NCI-H2029 treated with DMSO at 0.1 percent for 48 hours (cell line): ENCODE measurements at places on chromosomes 2 and 18.
A peak's percentile ranks its signal among the peaks of the same experiment; 100 is the strongest.

DNA sequence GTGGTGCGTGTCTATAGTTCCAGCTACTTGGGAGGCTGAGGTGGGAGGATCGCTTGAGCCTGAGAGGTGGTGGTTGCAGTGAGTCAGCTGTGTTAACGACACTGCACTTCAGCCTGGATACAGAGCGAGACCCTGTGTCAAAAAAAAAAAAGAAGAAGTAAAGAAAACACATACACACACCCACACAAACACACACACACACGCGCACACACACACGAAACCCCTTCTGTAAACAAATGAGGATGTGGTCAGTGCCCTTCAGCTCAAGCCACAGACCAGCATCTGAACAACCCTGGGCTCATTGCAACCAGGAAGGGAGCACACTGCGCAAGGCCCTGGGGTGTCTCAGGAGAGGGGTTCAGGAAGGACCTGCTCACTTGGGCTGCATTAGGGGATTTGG, 47.9 kb upstream of the KCNF1 start:
- DNase-seq = no peak

GRCh38 chr18:65091744-65092329, 659.0 kb upstream of the CDH7 start:
- no peak for DNase-seq

DNA sequence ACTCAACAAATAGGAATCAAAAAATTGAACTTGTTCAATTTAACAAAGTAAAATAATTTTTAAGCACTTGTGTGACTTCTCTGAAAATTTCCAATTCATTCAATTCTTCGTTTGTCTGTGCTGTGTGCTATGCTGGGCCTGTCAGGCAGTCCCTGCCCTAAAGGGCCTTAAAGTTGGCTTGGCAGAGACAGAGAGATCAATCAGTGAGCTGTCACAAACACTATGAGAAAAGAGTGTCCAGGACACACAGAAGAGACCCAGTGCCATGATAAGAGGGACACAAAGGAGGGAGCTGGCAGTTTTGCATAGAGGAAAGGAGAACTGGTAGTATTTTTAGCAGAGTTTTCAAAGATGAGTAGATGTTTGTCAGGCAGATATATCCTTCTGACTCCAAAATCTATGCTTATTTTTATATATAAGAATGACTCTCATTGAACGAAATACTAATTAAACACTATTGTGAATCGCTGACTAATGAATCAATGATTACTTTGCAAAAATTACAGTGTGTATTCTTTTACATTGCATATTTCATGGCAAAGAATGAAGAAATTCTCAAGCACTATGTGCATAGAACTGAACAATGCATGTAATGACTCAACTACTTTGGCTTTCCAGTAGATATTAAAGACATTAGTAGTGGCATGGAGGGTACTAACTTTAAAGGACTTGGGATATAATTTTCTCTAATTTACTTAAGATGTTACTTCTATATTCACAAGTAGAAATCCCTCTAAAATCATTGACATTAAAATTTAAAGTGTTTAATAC, 193.3 kb upstream of the BOD1L2 start:
- no peak for DNase-seq

GRCh38 chr2:196277002-196277401, 105.6 kb upstream of the STK17B start:
- no peak for DNase-seq

- DNase-seq = no peak
Measured at GRCh38 chr18:58413667-58414628, 214.9 kb downstream of the ALPK2 start.

GRCh38 chr2:37654932-37655841, 16.3 kb downstream of the CDC42EP3 start:
- no peak for DNase-seq

DNA sequence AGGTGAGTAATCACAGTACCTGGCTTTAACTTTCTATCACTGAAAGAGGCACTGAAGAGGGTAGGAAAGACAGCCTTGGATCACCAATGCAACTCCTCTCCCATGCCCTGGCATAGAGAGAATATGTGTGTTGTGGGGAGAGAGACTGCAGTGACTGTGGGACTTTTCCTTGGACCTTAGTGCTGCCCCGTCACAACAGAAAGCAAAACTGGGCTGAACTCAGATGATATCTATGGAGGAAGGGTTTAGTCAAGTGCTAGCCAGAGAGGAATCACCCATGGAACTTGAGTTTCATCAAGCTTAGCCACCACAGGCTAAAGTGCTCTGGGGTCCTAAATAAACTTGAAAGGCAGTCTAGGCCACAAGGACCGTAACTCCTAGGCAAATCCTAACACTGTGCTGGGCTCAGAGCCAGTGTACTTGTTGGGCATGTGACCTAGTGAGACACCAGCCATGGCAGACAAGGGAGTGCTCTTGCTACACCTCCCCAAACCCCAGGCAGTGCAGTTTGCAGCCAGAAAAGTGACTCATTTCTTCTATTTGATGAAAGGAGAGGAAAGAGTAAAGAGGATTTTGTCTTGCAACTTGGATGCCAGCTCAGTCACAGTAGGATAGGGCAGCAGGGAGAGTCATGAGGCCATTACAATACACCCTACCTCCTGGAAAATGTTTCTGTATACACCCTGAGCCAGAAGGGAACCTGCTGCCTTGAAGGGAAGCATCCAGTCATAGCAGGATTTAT, 105.8 kb upstream of the SPOPL start:
- no peak for DNase-seq

DNA sequence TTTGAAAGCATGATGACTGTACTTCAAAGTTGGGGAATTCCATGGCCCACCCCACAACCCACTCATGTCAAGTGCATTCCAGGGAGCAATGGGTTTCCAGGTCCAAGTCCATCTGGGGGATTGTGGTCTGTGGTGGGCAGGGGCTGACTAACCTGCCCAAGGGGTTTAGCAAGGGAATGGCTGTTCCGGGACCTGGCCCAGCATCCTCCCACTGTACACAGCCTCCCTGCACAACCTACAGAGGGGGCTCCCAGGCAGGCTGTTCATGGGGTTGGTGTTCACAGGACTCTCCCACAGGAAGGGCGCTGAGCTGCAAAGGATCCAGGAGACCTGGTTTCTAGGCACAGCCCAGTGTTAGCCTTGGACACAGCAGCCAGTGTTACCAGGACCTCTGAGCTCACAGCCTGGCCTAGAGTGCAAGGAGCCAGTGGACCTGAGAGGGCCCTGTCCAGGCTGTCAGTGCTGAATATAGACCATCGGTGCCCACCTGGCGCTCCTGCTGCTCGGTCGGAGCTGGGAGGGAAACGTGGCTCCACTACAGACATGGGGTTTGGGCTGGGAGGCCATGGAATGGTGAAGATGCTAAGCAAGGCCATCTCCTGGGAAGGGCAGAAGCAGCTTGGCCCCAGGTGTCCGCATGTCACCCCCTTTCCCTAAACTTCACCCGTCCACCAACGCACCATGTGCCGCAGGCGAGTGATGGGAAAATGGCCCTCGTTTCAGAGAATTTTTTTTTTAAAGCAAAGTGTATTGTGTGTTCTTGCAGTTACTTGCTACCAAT, 317.2 kb downstream of the GBX2 start:
- no peak for DNase-seq

DNA sequence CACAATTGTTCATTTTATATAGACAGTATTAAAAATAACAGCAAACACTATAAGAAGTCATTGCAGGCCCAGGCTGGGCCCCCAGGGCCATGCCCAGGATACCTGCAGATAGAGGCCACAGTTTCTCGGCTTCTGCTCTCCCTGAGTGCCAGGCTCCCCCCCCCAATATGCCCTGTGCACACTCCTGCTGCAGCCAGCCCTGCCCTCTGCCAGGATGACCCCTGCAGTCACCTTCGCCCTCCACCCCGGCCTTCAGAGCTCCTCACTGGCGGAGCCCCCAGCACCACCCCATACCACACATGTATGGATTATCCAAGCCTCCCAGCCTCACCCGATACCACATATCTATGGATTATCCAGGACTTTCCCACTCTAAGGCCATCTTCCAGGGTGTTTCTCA, 104.5 kb downstream of the TPO start:
- no peak for DNase-seq

DNA sequence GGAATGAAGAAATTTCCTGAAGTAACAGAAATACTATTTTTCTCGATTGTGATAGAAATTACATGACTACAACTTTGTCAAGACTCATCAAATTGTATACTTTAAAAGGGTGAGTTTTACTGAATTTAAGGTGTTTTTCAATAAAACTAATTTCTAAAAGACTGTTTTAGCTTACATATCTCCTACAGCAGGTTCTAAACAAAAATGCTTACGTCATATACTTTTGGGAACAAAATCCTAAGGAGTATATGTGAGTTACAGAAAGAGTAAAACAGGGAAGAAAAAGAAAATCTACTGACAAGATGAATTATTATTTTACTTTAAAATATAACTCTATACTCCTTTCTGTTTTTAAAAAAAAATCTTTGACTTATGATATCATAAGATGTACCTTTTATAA, 660.3 kb upstream of the PKDCC start:
- no peak for DNase-seq

DNA sequence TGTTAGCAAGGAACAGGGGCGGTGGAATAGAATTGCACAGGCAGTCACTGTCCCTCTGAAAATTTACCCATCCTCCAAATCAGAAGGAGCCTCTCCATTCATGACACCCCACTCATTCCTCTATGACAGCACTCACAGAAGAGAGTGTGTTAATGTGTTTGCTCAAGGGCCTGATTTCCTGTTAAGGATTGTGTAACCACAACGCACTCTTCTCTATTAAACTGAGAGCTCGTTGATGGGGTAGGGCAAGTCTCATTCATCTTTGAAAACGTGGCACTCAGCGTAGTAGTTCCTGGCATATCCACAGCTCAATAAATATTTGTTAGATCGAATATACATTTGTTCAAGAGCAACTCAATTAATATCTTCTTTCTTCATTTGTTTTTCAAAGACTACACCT, 106.4 kb downstream of the VAPA start:
- peak; percentile 96 for DNase-seq

DNA sequence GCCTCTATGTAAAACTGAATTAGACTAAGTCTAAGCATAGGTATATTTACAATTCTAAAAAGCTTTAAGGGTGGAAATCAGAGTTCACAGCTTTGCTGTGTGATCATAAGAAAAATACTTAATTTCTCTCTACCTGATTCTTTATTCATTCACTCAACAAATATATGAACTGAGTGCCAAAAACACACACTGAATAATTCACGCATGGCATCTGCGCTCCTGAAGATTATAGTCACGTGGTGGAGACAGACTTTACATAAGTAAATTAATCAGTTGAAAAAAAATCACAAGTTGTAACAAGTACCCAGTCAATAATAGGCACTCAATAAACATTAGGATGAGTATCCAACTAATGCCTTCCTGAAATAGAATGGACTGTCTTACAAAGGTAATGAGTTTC, 351.6 kb downstream of the METTL4 start:
- no peak for DNase-seq

- no peak for DNase-seq
Measured at GRCh38 chr18:52813635-52814416, 473.8 kb downstream of the DCC start.

DNA sequence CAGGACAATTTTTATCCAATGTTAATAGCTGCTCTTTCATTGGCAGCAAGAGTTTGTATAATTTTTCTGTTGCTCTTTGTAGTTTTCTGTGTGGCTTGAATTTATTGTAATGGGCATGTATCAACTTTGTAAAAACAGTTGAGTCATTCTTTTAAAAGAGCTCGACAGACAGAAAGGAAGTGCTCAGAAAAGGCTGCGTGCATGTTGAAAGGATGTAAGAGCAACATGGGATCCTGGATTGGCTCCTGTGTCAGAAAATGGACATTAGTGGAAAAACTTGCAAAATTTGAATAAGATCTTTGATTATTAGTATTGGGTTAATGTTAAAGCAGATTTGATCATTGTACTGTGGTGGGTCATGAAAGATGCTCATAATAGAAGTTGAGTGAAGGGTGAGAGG, 93.3 kb upstream of the CDC42EP3 start:
- no peak for DNase-seq

DNA sequence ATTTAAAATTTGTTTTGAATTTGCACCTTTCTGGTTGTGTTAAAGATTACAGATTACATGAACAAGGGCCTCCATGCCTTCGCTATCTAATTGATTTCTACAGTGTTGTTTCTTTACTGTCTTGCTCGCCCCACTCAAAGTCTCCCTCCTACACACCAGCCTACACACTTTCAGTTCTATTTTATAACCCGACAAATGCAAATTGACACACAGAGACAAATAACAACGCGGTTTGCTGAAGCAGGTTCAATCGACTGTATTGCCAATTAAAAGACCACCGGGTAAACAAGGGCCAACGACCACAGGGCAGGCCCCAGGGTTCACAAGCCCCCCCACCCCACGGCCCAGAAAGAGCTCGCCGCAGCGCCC, 869 bp downstream of the STARD7 start:
- DNase-seq = no peak

GRCh38 chr2:120253021-120253882, 600 bp downstream of the RALB start:
- DNase-seq = no peak

GRCh38 chr2:154402213-154402612, 296.3 kb upstream of the KCNJ3 start:
- DNase-seq = no peak

DNA sequence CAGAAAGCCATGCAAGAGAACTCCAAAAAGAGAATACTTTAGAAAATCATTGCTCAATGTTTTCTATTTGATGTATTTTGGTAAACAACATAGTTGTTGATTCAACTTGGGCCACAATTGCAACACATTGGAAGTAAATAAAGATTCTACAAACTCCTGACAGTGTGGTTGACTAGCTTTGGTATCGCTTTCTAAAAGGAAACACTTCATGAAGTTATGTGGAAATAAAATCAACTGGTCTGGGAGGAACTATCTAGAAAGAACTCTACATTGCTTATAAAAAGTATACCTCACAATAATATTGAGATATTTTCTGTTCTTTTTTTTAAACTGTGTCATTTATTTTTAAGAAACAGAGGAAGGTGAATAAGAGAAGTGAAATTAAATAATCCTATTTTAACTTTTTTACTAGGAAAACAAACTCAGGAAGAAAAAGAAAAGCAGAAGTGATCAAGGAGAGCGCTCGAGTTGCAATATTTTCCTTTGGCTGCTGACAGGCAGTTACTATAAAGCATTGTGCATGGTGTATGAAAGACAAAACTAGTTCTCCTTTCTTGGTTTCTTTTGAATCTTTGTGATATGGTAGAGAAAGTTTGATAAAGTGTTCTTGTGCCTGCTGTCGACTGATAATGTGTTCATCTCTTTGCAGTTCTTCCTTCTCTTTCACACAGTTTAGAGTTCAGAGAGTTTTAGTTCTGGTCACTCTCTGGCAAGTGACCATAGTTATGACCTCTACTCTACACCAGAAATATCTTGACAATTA, 3.0 kb downstream of the DHRS9 start:
- DNase-seq = no peak

DNA sequence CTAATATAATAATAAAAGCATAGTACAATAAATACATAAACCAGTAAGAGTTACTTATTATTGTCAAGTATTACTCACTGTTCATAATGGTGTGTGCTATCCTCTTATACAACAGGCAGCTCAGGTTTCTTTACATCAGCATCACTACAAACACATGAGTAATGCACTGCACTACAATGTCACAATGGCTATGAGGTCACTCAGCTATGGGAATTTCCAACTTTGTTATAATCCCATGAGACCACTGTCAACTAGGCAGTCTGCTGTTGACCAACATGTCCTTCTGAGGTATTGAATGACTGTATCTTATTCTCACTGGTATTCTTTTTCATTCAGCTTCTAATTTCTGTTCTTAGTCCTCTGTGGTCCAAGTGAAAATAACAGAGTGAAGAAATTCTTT, 250.4 kb upstream of the DSEL start:
- DNase-seq = no peak
